ENCODE measurements at places on chromosomes 11 and 22.

DNA sequence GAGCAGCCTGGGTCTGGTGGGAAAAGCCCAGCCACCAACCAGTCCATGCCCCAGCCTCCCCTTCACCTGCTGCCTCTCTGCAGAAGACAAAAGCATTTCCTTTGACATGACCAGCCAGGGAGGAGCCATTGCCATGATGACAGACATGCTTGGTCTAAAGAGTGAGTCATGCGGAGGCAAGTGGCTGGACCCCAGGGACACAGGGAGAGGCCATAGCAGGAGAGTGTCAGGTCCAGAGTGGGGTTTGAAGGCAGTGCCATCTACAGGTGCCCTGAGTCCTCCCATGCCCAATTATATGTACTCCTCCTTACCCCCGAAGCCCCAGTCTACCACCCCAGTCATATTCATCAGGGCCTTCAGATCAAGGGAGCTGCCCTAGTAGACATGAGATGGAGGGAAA, 67.4 kb downstream of the SCN3B start:
- no peak for DNase-seq

- no peak for DNase-seq
Measured at GRCh38 chr22:47355388-47355725, 592.9 kb downstream of the TBC1D22A start.

GRCh38 chr11:86629045-86629706, 43.2 kb downstream of the ME3 start:
- DNase-seq: no peak

DNA sequence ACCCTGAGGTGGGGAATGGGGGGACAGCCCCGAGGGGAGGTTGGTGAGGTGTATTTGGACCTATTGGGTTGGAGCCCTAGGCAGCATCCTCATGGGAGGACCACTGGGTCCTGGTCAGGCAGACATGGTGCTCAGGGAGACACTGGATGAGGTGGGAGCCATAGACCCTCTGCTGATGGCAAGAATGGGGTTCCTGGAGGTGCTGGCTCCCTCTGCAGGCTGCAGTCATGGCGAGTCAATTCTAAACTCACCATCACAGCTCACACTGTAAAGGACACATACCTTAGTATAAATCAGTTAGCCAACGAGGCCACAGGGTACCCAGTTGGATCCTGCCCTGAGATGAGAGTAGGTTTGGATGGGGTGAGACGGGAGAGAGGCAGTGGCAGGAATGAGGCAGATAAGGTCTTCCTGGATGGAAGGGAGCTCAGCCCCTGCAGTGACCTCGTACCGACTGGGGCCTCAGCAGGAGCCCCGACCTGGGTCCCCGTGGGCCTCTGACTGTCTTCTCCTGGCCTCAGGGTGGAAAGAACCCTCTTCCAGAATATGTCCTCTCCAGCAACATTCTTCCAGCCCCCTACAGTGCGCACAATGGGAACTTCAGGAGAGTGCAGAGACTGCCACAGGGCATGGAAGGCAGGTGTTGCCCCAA, 1.7 kb upstream of the GAB4 start:
- no peak for DNase-seq

DNA sequence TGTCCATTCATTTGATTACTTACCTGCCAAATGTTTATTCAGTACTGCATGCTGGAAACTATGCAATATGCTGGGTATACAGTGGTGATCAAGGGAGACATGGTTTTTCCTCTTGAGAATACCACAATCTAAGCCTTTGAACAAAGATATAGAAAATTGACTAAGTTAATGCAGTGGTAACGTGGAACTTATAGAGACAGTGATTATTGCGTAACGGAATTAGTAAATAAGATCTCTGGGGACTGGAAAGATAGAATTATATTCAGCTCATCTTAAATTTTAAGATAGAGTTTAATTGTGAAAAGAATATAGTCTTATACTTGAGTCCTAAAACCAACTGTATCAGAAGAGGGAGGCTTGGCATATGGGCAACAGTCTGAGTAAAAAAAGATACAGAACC, 129.5 kb downstream of the UVRAG start:
- DNase-seq: no peak

DNA sequence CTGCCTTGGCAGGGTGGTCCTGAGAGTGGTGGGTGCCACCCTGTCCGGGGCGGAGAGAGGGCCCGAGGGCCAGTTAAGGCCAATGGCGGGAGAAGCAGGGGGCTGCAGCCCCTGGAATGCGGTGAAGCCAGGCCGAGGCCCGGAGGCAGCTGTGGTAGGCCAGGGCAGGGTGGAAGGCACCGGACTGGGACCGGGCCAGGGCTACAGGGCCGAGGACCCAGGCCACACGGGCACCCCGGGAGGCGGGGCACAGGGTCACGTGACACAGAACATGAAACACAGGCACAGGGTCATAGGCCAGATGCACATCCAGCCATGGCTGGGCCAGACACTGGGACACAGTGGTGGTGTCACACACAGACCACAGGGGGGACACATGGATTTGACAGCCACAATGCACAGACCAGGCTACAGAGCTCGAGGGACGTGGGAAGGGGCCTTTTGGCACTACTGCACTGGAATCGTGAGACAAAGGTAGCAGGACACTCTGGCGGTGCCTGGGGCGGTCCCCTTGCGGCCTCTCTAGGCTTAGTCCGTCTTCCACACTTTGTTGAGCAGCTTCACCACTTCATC, 2.8 kb downstream of the SLC25A1 start:
- no peak for DNase-seq

- DNase-seq: no peak
Measured at GRCh38 chr22:47076758-47077157, 314.3 kb downstream of the TBC1D22A start.

- no peak for DNase-seq
Measured at GRCh38 chr22:42202669-42203068, 67.8 kb downstream of the TCF20 start.
